ENCODE measurements at places on chromosomes 4 and X. TPM values are rescaled to one million over a fixed set of nuclear protein-coding genes. Genes with fewer than 3 reads are reported as not detected.

- peak; percentile 72 for DNase-seq
Observed at GRCh38 chr4:54281054-54281766, 52.1 kb downstream of the PDGFRA start.

- DNase-seq = no peak
Observed at GRCh38 chrX:81280148-81280547, 78.2 kb downstream of the SH3BGRL start.

DNA sequence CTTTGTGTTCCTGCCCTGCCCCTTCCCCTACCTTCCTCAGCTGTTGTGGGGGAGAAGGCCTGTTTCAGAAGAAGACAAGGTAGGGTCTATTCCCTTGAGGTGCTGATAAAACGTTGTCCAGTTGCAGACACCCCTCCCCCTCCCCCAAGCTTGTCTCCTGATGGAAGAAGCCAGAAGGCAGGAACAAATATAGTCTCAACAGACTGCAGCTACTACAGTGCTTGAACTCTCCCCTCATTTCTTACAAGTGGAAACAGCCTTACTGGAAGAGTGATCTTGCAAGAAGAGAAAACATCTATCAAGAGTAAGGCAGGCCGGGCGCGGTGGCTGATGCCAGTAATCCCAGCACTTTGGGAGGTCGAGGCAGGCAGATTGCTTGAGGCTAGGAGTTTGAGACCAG is 11.0 kb upstream of the MAP7D3 start:
- DNase-seq = no peak

- no peak for DNase-seq
Observed at GRCh38 chr4:761086-761485, 55.5 kb downstream of the PCGF3 start.

DNA sequence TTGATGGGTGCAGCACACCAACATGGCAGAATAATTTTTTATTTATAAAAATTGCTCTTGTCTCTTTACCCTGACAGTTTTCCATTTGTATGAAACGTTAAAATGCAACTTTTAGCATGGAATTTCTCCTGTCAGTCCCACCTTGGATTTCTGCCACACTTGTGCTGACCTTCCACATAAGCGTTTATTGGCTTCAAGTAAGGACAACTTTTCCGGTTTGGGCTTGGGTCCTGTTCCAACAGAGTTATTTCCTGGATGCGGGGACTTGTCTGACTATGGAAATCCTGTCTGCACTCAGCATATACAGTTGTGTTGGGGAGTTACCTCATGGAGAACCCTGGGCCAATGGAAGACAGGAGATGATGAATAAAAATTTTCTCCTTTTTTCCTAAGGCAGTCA is 294.7 kb downstream of the NAF1 start:
- DNase-seq = peak; percentile 80

DNA sequence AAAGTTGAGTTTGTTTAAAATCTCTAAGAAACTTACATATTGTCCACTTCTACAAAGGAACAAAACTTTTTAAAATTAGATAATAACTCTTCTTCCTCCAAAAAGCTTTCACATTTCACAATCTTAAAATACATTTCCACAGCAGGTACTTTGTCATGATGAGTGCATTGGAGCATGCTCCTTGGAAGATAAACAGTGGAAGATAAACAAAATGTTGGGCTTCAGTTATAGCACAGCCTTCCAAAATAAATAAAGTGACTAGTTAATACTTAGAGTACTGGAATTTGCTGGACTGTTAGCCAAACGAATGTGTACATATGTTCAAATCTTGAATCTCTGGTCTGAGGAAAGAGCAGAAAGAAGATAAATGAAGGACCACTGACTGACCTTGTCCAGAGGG is 54.9 kb upstream of the PDE5A start:
- peak; percentile 47 for DNase-seq

Gene ABCD1
- 7.2 TPM for polyA plus RNA-seq

Gene FANCB
- 2.2 TPM for polyA plus RNA-seq

All from muscle of back (tissue), 13 donors.